Tracheal epithelial cell (primary cell): ENCODE measurements at places on chromosomes 11 and 22. TPM values are rescaled to one million over a fixed set of nuclear protein-coding genes. Genes with fewer than 3 reads are reported as not detected.

Gene KCNK4
- not detected in 2 replicates for total RNA-seq

Gene APOBEC3G
- 4.6 and 9.6 TPM in 2 replicates for total RNA-seq

Gene RAB39A
- not detected in 2 replicates for total RNA-seq

Gene IL17REL
- not detected in 2 replicates for total RNA-seq

Gene ST14
- 100.0 and 198 TPM in 2 replicates for total RNA-seq

Gene PNPLA5
- not detected in 2 replicates for total RNA-seq

Gene OMP
- not detected in 2 replicates for total RNA-seq

Gene C11orf86
- total RNA-seq: not detected in 2 replicates

Gene P2RX6
- 0.48 TPM in 1 of 2 replicates, not detected in the other for total RNA-seq

Gene GSTT2B
- 1.9 and 3.0 TPM in 2 replicates for total RNA-seq
